Smooth muscle cell of the brain vasculature (primary cell): ENCODE measurements at places on chromosomes 16 and 17.

- no peak for DNase-seq
Observed at GRCh38 chr17:5694551-5694950, 110.2 kb upstream of the NLRP1 start.

GRCh38 chr17:68328676-68329075 is 37.4 kb downstream of the ARSG start:
- DNase-seq: no peak

DNA sequence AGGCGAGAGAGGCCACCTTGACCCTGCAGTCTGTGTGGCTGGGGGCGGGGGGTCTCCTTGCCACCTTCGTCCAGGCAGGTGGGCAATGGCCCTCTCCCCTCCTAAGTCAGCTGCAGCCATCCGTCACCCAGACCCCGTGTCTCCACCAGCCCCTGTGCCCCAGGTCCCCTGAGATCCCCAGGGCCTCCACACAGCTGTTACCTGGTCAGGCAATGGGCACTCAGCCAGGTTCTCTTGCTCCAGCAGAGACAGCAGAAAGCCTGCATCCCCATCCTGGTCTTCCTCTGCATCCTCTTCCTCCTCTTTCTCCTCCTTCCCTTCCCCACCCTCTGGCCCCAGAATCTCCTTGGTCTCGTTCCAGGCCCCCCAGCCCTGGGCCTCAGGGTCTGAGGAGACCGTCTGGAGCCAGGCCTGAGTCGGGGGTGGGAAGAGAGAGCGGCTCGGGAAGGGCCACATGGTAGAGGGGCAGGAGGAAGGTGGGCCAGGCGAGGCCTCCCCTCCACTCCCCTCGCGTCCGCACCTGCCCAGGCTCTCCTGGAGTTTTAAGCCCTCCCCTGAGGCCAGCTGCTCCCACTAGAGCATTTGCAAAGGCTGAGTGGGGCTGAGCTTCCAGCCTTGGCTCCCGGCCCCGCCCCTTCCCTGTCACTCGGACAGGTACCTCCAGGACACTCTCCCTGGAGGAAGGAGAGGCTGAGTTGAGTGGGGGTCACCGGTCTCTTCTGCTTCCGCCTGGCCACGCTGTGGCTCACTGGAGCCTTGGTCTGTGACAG is at the start of gene PABPN1L:
PABPN1L (minus strand) TSS at position 510 of the 770 bp plus-strand sequence; CDS start at position 456, 54 bp downstream.
- DNase-seq: no peak

DNA sequence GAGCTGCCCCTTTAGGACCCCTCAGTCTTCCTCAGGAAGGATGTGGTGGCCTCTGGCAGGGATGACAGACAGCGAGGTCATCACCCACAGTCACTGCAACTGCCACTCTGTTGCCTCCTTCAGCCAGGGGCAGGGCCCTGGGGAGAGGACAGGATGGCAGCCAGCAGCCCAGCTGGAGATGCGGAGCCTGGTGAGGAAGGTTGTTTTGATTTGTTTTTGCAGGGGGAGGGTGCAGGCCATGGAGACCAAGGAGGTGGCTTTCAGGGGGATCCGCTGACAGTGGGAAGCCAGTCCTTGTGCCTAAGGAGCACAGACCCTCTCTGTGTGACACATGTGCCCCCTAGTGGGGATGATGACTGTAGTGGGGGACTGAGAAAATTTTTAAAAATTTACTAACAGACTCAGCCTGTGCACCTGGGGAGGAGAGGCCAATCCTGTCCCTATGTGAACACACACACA is 7.4 kb downstream of the PRCD start:
- no peak for DNase-seq

DNA sequence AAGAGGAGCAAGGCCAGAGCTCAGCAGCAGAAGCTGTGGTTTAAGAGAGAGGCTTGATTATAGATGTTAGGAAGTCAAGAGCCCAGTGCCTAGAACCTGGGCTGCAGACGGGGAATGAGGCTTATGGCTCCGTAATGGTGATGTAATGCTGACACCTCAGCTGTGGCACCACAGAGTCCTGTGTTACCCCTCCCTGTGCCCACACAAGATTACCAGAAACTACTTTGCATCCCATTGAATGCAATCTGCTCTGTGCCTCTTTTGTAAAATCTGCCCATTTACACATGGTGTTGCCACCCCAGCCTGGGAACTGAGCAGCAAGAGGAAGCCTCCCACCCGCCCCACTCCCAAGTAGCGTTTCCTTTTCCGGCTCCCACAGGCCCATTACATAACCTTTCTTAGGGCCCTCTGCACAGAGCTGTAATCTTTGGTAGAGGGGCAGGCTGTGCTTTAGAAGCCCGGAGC is 57.0 kb downstream of the PITPNC1 start:
- no peak for DNase-seq

- DNase-seq: no peak
Observed at GRCh38 chr17:3526971-3527370, 30.6 kb downstream of the TRPV3 start.

DNA sequence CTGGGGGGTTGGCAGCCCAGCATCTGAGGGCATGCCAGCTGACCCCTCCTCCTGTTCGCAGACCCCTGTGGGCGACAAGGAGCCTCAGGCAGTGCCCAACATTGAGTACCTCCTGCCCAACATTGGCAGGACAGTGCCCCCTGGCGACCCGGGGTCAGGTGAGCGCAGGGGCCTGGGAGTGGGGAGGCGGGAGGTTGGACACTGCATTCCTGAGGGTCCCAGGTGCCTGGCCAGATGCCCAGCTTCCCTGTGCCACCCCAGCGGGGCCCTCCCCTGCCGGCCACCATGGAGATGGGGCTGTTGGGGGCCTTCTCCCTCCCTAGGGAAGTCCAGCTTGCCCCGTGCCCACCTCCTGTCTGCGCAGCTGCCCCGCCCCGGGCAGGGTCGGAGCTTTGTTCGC is 70.1 kb downstream of the ARHGAP23 start:
- DNase-seq: no peak
